Stimulated activated naive B cell treated with anti-CD40 and anti-IgM and Interleukin-4, amounts not matched to agents 10 μg/mL and 1 μg/mL and 100 μg/mL, for 72 hours (primary cell): ENCODE measurements at places on chromosomes 6 and 20.

- peaks cover 5% of the 10 kb centered on the region for H3K36me3 ChIP-seq
- no peak for DNase-seq
- no peaks in the 10 kb centered on the region for H3K27me3 ChIP-seq
- H3K4me1 ChIP-seq = no peaks in the 10 kb centered on the region
- H3K4me3 ChIP-seq = no peak overlapping the region
These were observed 24.6 kb downstream of the DNAAF9 start for GRCh38 chr20:3382836-3383235.

GRCh38 chr6:161135695-161136591 is 137.9 kb downstream of the AGPAT4 start:
- no peaks in the 10 kb centered on the region for H3K27me3 ChIP-seq
- peaks cover 21% of the 10 kb centered on the region for H3K36me3 ChIP-seq
- H3K27ac ChIP-seq = peak overlapping the region; percentile 76
- H3K4me1 ChIP-seq = peaks cover 34% of the 10 kb centered on the region

- peaks cover 8% of the 10 kb centered on the region for H3K4me1 ChIP-seq
- H3K27me3 ChIP-seq = peaks cover 51% of the 10 kb centered on the region
- DNase-seq = no peak
- no peaks in the 10 kb centered on the region for H3K36me3 ChIP-seq
- no peak overlapping the region for H3K4me3 ChIP-seq
These were observed 166.3 kb upstream of the PRSS16 start for GRCh38 chr6:27081188-27081587.

- no peak overlapping the region for H3K4me3 ChIP-seq
- H3K36me3 ChIP-seq = no peaks in the 10 kb centered on the region
- no peak for DNase-seq
These were observed 53.9 kb upstream of the PCSK2 start for GRCh38 chr20:17172836-17173516.

DNA sequence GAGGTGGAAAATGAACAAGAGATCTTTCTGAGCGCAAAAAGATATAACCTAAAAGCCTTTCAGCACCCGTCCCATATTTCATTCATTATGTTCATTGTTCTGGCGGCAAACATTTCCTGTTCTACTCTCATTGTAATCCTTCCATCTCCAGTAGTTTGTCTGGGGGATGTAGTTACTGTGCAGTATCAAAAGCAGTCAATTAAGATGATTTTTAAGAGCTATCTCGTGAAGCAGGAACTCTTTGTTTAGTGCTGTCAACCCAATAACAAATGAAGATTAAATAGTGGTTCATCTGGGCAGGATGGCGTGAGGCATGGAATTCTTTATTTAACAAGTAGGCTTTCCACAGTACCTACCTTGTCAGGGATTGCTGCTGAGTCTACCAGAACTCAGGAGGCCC is 876.7 kb downstream of the HACE1 start:
- H3K27me3 ChIP-seq = no peaks in the 10 kb centered on the region
- no peak overlapping the region for H3K4me3 ChIP-seq
- no peak overlapping the region for H3K27ac ChIP-seq
- no peaks in the 10 kb centered on the region for H3K36me3 ChIP-seq
- DNase-seq = no peak
- no peaks in the 10 kb centered on the region for H3K4me1 ChIP-seq

GRCh38 chr6:140276719-140277118 is 902.3 kb upstream of the CITED2 start:
- H3K4me1 ChIP-seq = peaks cover 6% of the 10 kb centered on the region
- DNase-seq = no peak
- no peaks in the 10 kb centered on the region for H3K36me3 ChIP-seq
- H3K27ac ChIP-seq = no peak overlapping the region
- H3K27me3 ChIP-seq = no peaks in the 10 kb centered on the region

- no peak overlapping the region for H3K4me3 ChIP-seq
- peaks cover 2% of the 10 kb centered on the region for H3K27me3 ChIP-seq
- peak overlapping the region; percentile 14 for H3K27ac ChIP-seq
- H3K36me3 ChIP-seq = peaks cover 37% of the 10 kb centered on the region
- no peak for DNase-seq
- H3K4me1 ChIP-seq = peaks cover 57% of the 10 kb centered on the region
These were observed 17.9 kb downstream of the PLCG1 start for GRCh38 chr20:41155261-41155660.

- peaks cover 4% of the 10 kb centered on the region for H3K36me3 ChIP-seq
- DNase-seq = no peak
- H3K27ac ChIP-seq = no peak overlapping the region
These were observed 34.6 kb downstream of the QKI start for GRCh38 chr6:163449076-163449475.

- no peaks in the 10 kb centered on the region for H3K36me3 ChIP-seq
- DNase-seq = no peak
- H3K27ac ChIP-seq = no peak overlapping the region
- H3K4me1 ChIP-seq = peaks cover 34% of the 10 kb centered on the region
- peak overlapping the region; percentile 69 for H3K4me3 ChIP-seq
- peaks cover 27% of the 10 kb centered on the region for H3K27me3 ChIP-seq
These were observed 2.2 kb downstream of the NOL4L start for GRCh38 chr20:32582659-32583580.

GRCh38 chr6:151681433-151682059 is 125.9 kb upstream of the ESR1 start:
- H3K27ac ChIP-seq = peak overlapping the region; percentile 38
- H3K36me3 ChIP-seq = no peaks in the 10 kb centered on the region
- peaks cover 10% of the 10 kb centered on the region for H3K27me3 ChIP-seq
- H3K4me1 ChIP-seq = peaks cover 15% of the 10 kb centered on the region
- DNase-seq = no peak

- no peak for DNase-seq
- H3K4me3 ChIP-seq = no peak overlapping the region
- no peak overlapping the region for H3K27ac ChIP-seq
- peaks cover 9% of the 10 kb centered on the region for H3K36me3 ChIP-seq
- H3K4me1 ChIP-seq = peaks cover 6% of the 10 kb centered on the region
These were observed 38.9 kb upstream of the SAYSD1 start for GRCh38 chr6:39153766-39154397.

DNA sequence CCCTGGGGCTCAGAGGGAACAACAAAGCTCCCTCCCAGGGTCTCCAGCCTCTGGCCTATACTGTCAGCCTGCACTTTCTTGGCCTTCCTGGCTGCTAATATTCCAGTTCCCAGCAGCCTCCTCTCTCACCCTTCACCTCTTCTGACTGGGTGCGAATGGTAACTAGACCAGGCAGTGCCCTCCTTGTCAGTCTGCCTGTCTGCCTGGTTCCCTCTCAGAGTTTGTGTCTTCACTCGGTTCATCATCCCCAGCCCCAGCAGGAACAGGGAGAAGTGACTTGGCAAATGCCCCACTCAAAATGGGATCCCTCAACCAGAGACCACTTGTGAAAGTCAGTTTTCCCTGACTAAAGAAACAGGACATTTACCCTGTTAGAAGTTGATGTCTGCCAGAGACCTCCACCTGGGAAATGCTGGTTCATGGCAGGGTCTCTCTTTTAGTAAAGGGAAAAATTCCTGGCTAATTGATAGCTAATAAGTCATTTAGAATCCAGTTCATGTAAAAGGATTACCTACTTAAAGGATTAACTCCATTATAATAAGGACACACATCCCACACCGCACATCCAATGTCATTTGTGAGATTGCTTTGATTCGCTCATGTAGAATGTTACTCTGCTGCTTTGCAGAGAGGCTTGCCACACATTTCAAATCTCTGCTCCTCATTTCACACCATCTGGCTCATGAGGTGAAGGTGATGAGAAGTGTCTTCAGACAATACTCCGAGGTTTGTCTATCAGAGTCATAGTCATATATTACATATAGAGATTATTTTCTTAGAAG is 18.6 kb upstream of the MICB start:
- H3K27ac ChIP-seq = no peak overlapping the region
- peaks cover 46% of the 10 kb centered on the region for H3K4me1 ChIP-seq
- peaks cover 23% of the 10 kb centered on the region for H3K36me3 ChIP-seq
- no peak overlapping the region for H3K4me3 ChIP-seq
- DNase-seq = no peak

DNA sequence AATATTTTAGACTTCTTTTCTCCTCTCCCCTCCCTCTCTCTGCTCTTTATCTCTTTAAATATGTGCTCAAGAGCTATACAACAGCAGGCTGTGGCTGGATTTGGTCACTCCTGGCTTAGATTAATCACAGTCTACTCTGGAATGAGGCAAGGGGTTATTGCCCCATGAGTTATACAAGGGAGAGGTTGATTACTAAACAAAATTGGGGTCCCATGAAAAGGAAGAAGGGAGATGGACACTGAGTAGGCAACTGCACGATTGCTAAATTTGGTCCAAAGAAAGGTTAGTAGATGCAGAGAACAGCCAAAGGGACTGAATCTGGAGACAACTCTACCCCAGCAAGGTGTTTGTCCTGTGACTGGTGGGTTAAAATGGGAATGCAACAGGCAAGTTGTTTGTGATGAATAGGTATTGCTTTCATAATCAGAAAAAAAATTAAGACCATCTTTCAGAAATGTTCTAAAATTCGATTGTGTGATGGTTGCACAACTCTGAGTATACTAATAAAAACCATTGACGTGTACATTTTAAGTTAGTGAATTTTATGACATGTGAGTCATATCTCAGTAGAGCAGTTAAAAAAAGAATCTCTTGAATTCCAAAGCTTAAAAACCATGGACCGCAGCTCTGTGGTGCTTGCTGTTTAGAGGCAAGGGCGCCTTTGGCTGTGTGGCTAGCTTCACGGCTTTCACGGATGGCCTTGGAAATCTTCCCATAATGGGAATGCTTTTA is 57.1 kb downstream of the KIZ start:
- no peak overlapping the region for H3K4me3 ChIP-seq
- H3K27me3 ChIP-seq = no peaks in the 10 kb centered on the region
- H3K4me1 ChIP-seq = no peaks in the 10 kb centered on the region
- no peak overlapping the region for H3K27ac ChIP-seq

GRCh38 chr6:46263707-46264086 is 92.9 kb upstream of the ENPP5 start:
- H3K4me3 ChIP-seq = no peak overlapping the region
- no peak overlapping the region for H3K27ac ChIP-seq
- H3K4me1 ChIP-seq = no peaks in the 10 kb centered on the region
- H3K36me3 ChIP-seq = no peaks in the 10 kb centered on the region

- H3K27me3 ChIP-seq = peaks cover 38% of the 10 kb centered on the region
- H3K36me3 ChIP-seq = no peaks in the 10 kb centered on the region
- no peak for DNase-seq
- H3K4me3 ChIP-seq = no peak overlapping the region
These were observed 15.5 kb upstream of the BMP7 start for GRCh38 chr20:57281900-57282299.

GRCh38 chr20:38997622-38998021 is 35.5 kb downstream of the DHX35 start:
- no peak overlapping the region for H3K4me3 ChIP-seq
- peaks cover 35% of the 10 kb centered on the region for H3K36me3 ChIP-seq
- H3K27me3 ChIP-seq = no peaks in the 10 kb centered on the region
- H3K4me1 ChIP-seq = peaks cover 6% of the 10 kb centered on the region

DNA sequence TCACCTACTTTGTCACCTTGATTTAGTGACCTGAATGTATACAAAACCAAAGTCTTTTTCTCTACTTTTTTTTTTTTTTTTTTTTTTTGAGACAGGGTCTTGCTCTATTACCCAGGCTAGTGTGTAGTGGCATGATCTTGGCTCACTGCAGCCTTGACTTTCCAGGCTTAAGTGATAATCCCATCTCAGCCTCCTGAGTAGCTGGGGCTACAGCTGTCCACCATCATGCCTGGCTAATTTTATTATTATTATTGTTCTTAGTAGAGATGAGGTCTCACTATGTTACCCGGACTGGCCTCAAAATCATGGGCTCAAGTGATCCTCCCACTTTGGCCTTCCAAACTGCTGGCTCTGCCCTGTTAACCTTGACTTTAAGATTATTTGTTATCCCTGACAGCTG is 37.5 kb downstream of the CRISP2 start:
- no peak overlapping the region for H3K4me3 ChIP-seq
- no peaks in the 10 kb centered on the region for H3K27me3 ChIP-seq
- DNase-seq = no peak
- no peaks in the 10 kb centered on the region for H3K4me1 ChIP-seq
- no peaks in the 10 kb centered on the region for H3K36me3 ChIP-seq

- H3K36me3 ChIP-seq = peaks cover 49% of the 10 kb centered on the region
- H3K4me1 ChIP-seq = peaks cover 23% of the 10 kb centered on the region
- H3K27ac ChIP-seq = no peak overlapping the region
- DNase-seq = no peak
These were observed 7.4 kb downstream of the EPM2A start for GRCh38 chr6:145727817-145728388.

GRCh38 chr6:145929037-145929633 is 35.0 kb downstream of the SHPRH start:
- H3K4me1 ChIP-seq = no peaks in the 10 kb centered on the region
- no peak overlapping the region for H3K4me3 ChIP-seq
- no peaks in the 10 kb centered on the region for H3K27me3 ChIP-seq
- DNase-seq = no peak
- H3K36me3 ChIP-seq = peaks cover 27% of the 10 kb centered on the region

DNA sequence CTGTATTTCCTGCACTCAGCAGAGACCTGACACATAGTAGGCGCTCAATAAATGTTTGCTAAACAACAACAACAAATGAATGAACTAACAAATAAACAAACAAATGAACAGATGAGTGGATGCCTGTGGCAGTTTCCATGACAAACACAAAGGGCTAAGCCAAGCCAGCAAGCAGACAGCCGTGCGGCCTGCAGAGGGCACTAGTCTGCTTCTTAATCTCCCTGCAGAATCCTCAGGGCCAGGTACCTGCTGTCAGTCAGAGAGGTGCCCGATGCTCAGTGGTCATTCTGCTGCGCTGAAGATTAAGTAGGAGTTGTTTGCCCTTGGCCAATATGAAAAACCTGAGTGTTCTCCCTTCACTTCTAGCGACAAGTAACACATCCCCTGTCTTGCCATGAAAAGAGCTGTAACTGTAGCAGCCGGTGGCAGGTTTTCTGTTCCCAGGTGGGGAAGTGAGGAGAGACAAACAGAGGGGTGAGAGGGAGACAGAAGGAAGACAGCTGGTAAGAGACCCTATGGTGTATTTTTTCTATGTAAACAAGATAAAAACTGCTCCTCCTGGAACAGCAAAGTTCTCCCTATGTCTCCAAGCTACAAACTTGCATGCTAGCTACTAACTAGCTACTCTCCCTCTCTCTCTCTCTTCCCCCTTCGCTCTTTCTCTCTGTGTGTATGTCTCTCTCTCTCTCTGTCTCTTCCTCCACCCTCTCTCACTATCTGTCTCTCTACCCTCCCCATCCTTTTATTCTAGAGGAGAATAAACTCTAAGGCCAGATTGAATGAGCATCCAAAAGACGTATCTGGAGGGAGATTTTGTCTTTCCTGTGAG is at the start of gene MC3R:
TSS of gene MC3R (plus strand) at position 779 of the 829 bp plus-strand sequence. CDS start 112 bp downstream, outside the sequence.
- DNase-seq = peak; percentile 13
- H3K27ac ChIP-seq = peak within 1 kb of the TSS; percentile 57
- H3K4me3 ChIP-seq = no peak within 1 kb of the TSS
- no peaks in the 10 kb centered on the region for H3K36me3 ChIP-seq
